ENCODE measurements at places on chromosomes 3 and 15.

GRCh38 chr15:38029736-38030135 is 95.3 kb downstream of the TMCO5A start:
- DNase-seq, result no peak

DNA sequence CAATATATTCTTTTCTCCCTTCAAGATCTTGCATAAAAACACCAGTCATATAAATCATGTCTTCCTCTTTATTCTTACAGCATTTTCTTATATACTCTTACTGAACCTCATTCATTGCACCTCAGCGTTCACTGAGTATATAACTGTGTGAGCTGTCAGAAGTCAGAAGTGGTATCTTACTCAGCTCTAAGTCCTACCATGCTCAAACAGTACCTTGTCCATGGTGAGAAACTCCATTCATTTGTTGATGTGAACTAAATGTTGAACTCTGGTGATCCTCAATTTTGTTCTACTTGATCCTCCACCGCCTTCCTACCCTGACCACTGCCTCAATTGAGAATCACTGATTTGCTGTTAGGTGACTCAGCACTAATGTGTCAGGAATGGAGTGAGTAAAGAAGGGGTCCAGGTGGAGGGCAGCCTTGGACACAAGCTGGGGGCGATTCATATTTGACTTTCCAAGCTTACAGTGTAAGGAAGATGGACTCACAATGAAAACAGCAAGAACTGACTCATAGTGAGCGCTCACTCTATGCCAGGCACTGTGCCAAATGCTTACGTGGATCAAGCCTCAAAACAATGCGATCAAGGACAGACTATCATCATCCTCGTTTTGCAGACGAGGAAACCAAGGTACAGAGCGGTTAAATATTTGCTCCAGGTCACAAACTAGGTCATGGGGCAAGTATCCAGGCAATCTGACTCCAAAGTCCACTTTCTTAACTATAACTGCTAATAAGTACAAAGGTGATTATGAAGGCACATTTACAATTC is 13.5 kb upstream of the ZFYVE19 start:
- DNase-seq, result peak; percentile 83

DNA sequence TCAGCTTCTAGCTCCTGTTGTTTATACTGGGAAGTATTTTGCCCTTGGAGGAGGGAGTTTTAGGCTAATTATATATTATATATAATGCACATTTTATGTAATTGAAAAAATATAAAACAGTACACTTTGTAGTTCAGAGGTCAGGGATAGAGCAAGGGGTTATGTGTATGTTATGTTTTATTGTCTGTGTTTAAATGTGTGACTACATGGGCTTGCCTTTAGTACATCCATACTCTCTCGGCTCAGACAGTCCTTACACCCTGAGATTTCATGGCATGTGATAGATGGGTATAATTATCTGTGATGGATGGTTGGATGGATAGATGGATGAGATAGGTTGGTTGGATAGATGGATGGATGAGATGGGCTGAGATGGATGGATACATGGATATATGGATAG is 17.4 kb upstream of the ST3GAL6 start:
- no peak for DNase-seq

DNA sequence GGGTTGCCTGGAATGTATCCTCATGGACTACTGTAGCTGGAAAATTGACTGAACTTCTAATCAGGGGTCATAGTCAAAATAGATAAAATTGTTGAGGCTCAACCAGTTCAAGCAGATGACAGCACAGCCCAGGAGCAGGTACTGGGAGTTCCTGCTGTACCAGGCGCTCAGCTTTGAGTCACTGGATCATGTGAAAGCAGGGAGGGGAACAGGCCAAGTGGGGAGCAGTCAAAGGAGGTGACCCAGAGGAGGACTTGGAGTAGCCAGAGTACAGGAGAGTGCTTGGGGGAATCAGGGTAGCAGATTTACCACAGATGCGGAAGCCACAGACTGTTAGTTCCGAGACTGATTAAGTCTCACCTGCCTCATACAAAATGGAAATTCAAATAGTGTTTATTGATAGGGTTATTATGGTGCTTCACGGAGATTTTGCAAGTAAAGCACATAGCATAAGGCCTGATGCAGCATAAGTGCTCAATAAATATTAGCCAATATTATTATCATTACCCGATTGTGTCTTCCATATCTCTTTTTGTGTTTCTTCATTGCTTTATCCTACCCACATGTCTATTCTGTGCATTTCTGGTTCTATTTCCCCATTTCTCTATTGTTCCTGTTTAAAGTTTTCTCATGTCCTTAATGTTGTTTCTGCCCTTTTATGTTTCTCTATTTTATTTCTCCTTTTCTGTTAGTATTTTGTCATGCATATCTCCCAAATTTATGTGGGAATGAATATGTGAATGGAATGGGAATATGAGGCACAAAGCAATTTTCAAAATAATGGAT is 369.2 kb upstream of the MCTP2 start:
- peak; percentile 4 for DNase-seq

DNA sequence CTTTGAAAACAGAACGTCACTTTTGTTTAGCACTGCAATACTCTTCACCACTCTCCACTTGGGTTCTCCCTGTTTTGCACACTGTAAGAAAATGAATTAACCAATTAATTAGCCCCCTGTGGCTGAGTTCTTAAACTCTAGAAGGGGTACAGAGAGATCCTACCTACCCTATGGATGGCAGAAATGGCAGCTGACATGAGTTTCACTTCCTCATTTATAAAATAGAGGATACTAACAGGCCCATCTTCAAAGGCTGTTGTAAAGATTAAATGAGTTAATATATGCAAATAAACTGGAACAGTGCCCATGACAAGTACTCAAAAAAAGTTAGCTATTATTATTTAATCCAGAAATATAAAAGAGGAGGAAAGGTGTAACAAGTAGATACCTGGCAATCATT is 36.9 kb downstream of the SUCLG2 start:
- DNase-seq, result no peak

- DNase-seq, result peak; percentile 80
Measured at GRCh38 chr15:31435261-31435911, 108.8 kb downstream of the KLF13 start.

GRCh38 chr3:15795651-15796308 is 2.0 kb downstream of the ANKRD28 start:
- peak; percentile 76 for DNase-seq

DNA sequence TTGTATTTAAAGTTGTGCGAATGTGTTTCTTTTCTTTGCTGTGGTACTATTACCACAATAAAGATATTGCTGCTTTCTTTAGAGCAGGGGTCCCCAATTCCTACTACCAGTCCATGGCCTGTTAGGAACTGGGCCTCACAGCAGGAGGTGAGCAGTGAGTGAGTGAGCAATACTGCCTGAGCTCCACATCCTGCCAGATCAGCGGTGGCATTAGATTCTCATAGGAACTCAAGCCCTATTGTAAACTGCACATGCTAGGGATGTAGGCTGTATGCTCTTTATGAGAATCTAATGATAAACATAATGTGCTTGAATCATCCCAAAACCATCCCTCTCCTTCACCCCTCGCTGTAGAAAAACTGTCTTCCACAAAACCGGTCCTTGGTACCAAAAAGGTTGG is 41.6 kb downstream of the DMXL2 start:
- no peak for DNase-seq

DNA sequence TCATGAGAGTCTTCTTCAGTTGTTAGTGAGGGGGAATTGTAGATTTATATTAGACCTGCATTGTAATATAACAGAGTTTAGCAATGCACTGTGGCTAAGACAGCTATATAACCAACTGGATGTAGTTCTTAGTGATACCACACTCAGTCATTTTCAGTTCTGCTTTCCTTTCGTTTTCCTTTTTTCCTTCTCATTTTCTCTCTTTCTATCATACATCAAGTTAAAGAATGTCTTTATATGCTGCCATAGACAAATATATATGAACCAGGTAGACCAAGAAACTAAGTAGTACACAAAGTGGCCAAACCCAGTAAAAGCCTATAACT is 43.7 kb upstream of the CD47 start:
- DNase-seq, result no peak

DNA sequence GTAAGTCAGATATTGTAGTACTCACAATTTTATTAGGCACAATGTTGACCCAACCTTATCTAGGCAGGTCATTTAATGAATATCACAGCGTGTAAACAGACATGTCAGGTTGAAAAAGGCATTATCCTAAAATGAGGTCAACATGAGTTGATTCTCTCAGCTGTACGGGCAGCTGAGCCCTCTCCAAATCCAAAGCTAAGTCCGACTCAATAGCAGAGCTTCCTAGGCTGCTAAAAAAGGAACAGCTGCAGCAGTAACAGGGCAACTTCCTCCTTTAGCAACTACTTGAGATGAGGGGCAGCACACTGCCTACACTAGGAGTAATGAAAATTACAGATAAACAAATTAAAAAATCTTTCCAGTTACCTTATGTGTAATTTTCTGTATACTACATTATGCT is 189.2 kb downstream of the CADM2 start:
- no peak for DNase-seq
